ENCODE measurements at places on chromosomes 11 and 22.

- DNase-seq = no peak
These were observed 172.9 kb downstream of the DBX1 start for GRCh38 chr11:19987331-19987801.

GRCh38 chr22:44729391-44730021 is 22.9 kb upstream of the ARHGAP8 start:
- no peak for DNase-seq

- DNase-seq = no peak
These were observed 108.9 kb downstream of the GALNT18 start for GRCh38 chr11:11512929-11513328.

DNA sequence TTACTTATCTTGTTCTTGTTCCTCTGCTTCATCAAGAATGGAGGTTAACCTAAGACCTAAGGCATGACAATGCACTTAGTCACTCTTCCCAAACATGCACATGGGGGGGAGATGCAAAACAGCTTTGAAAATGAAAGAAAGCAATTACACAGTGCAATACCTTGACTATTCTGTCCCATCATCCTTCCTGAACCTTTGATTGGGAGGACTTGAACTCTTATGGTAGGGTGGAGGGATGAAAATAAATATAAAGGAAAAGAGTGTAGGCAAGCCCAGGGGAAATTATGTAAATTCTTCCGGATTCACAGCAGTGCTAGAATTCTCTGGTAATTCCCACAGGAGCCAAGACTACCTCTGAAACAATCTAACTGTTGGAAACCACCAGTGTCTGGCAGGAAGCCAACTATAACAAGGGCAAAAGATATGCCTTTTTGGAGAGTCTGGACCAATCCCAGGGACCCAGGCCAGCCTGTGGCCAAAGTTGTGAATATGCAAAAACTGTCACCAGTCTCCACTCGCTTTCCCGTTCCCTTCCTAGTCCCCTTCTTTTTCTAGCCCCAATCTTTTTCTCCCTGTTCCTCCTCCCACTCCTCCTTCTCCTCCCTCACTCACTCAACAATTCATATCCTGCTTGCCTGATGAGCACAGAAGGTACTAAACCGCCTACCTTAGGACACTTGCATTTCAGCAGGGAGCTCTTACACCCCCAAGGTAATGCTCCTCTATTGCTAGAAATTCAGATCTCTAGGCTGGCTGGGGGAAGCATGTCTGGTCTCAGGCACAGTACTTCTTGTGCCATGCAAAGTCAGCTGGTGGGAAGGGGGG is 2.5 kb upstream of the RCN1 start:
- DNase-seq = no peak

GRCh38 chr11:90601261-90601660 is 378.4 kb upstream of the CHORDC1 start:
- DNase-seq = no peak

GRCh38 chr22:50676180-50676636 is 3.6 kb downstream of the SHANK3 start:
- no peak for DNase-seq

DNA sequence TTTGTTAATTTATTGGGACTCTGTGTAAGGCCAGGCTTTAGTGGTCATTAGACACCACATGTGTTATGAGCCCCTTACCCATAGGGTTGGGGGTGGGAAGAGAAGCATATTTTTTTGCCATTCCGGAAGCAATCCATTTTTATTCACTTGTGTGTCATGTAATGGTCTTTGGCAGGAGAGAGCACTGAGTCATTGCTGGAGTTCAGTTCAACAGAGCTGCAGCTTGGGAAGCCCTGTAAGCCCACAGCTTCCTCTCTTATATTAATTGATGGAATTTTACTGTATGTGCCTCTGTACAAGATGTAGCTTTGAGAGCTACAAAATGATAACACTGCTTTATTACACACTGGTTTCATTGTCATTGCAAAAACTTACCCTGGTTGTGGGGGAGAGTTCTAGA is 177.3 kb upstream of the SORL1-AS1 start:
- no peak for DNase-seq
